Breast epithelium (tissue), 4 donors: ENCODE measurements at places on chromosomes 11 and 22.

DNA sequence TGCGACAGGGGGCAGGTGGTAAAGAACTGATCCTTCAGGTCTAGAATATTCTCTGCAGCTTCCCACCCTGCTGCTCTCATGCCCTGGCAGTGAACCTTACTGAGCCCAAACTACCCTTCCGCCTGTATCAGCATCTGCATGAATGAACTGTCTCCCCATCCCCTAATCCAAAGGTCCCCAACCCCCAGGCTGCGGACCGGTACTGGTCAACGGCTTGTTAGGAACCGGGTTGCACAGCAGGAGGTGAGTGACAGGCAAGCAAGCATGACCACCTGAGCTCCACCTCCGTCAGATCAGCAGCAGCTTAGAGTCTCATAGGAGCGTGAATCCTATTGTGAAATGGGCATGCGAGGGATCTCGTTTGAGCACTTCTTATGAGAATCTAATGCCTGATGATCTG, 58.2 kb upstream of the LMO1 start:
- no peak overlapping the region for H3K27ac ChIP-seq
- no peaks in the 10 kb centered on the region for H3K36me3 ChIP-seq
- peak; percentile 39 for DNase-seq
- H3K27me3 ChIP-seq = no peaks in the 10 kb centered on the region

- DNase-seq = no peak
- H3K27me3 ChIP-seq = peaks cover 2% of the 10 kb centered on the region
- H3K27ac ChIP-seq = no peak overlapping the region
- H3K4me3 ChIP-seq = peak overlapping the region; percentile 56
- H3K4me1 ChIP-seq = no peaks in the 10 kb centered on the region
These were observed 1.6 kb downstream of the THY1 start for GRCh38 chr11:119421351-119421750.

GRCh38 chr11:110711448-110711775, 825 bp downstream of the ARHGAP20 start:
- H3K4me1 ChIP-seq = peaks cover 10% of the 10 kb centered on the region
- no peaks in the 10 kb centered on the region for H3K36me3 ChIP-seq
- no peak for DNase-seq
- H3K4me3 ChIP-seq = peak overlapping the region; percentile 88
- peak overlapping the region; percentile 93 for H3K27ac ChIP-seq

DNA sequence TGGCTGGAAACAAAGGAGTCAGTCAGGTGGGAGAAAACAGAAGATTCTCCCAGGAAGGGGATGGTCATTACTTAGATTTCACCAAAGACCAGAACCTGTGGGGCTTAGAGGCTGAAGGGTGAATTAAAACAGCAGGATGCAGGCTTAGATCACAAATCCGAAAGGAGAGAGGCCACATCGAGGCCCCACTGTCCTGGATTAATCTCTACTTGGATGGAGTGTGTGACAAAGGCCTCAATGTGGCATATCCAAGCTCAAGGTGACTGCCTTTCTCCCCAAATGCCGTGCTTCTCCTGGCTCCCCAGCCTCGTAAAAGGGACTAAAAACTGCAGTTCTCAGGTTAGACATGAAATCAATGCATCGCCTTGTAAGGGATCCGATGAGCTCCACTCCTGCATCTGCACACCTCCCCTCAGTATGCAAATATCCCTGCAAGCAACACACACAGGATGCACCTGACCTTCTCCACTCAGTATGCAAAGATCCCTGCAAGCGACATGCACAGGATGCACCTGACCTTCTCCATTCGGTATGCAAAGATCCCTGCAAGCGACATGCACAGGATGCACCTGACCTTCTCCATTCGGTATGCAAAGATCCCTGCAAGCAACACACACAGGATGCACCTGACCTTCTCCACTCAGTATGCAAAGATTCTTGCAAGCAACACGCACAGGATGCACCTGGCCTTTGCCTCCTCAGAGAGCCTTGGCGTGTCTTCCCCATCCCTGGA, 447.4 kb downstream of the BRD1 start:
- H3K4me3 ChIP-seq = no peak overlapping the region
- no peaks in the 10 kb centered on the region for H3K4me1 ChIP-seq
- H3K36me3 ChIP-seq = no peaks in the 10 kb centered on the region
- H3K27me3 ChIP-seq = no peaks in the 10 kb centered on the region

DNA sequence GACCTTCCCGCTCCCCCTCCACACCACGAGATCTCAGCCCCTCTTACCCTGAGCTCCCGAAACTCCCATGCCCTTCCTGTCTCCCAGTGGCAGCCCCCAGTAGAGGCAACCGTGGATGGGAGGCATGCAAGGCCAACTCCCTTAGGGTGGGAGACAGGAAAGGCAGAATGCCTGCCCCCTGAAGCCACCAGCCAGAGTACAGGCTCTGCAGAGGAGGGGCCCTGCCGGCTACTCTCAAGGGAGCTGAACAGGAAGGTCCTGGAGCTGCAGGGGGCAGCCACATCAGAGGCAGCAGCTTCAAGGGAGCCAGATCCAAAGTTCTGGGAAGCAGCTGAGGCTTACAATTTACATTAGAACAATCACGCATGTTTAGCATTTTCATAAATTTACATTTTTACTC, 38.3 kb downstream of the PDE2A start:
- no peak for DNase-seq
- no peaks in the 10 kb centered on the region for H3K36me3 ChIP-seq
- no peaks in the 10 kb centered on the region for H3K27me3 ChIP-seq
- H3K27ac ChIP-seq = peak overlapping the region; percentile 68
- no peaks in the 10 kb centered on the region for H3K4me1 ChIP-seq

GRCh38 chr11:113332023-113332422, 17.6 kb downstream of the TTC12 start:
- H3K4me1 ChIP-seq = no peaks in the 10 kb centered on the region
- H3K27me3 ChIP-seq = no peaks in the 10 kb centered on the region
- H3K27ac ChIP-seq = no peak overlapping the region

GRCh38 chr22:44107340-44107739, 73.4 kb upstream of the PARVG start:
- no peaks in the 10 kb centered on the region for H3K36me3 ChIP-seq
- H3K27ac ChIP-seq = no peak overlapping the region
- DNase-seq = no peak
- H3K4me1 ChIP-seq = no peaks in the 10 kb centered on the region
- no peak overlapping the region for H3K4me3 ChIP-seq

DNA sequence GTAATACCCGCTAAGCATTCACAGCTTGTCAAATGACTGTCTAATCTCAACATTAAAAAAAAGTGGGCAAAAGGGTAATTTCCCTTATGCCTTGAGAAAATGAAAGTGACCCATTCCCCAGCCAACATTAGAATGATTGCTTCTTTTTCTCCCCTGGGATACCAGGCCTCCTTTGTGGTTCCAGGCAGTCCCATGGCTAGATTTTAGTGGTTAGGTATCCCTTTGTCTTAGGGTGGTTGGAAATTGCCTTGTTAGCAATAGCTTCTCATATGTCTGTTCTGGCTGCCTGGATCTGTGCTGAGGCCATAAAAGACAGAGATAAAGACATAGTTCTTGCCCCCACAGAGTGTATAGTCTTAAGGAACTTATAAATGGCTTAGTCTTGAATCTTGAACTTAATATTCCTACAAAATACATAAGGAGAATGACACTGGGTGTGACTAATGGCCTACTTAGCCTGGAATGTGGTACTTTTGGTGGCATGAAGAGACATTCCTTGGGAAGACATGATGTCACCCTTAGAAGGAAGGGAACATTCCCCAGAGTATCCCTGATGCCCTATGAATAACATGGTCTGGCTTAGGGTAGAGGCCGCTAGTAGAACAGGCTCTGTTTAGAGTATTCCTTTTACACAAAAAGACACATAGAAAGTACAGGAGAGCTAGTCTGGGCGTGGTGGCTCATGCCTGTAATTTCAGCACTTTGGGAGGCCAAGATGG, 90.3 kb downstream of the ZBTB16 start:
- no peak overlapping the region for H3K4me3 ChIP-seq
- no peaks in the 10 kb centered on the region for H3K36me3 ChIP-seq
- peak overlapping the region; percentile 98 for H3K27ac ChIP-seq
- no peaks in the 10 kb centered on the region for H3K27me3 ChIP-seq

- no peak overlapping the region for H3K27ac ChIP-seq
- no peak overlapping the region for H3K4me3 ChIP-seq
- peaks cover 20% of the 10 kb centered on the region for H3K27me3 ChIP-seq
These were observed 313.9 kb upstream of the B3GAT1 start for GRCh38 chr11:134725716-134726639.

GRCh38 chr22:43319661-43320486, 23.3 kb downstream of the SCUBE1 start:
- H3K27me3 ChIP-seq = no peaks in the 10 kb centered on the region
- no peak for DNase-seq
- no peak overlapping the region for H3K4me3 ChIP-seq
- H3K36me3 ChIP-seq = no peaks in the 10 kb centered on the region

DNA sequence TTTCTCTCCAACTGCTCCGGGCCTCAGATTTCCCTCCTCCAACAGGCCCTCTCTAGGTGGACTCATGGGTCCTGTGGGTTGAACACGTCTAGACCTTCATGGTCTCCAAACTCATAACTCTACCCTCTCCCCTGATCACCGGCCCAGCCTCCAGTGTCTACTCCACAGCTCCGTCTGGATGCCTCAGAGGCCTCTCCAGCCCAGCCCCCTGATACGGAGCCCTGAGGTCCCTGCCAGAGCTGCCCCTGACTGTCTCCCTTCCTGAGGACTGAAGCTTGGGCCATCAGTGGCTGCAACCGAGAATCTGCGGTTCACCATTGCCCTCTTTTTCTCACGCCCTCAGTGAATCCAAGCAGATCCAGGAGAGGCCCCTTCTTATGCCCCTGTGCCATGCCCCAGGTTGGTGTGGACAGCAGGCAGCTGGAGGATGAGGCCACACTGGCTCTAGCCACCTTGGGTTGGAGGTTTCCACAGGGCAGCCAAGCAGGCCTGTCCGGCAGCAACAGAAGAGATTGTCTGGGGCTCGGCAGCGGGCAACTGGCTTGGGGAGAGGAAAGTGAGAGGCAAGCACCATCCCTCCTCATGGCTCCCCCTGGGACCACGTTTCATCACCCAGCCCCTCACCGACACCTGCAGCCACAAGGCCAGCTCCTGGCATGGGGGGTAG, 104.6 kb upstream of the FGF3 start:
- H3K27me3 ChIP-seq = peaks cover 2% of the 10 kb centered on the region
- no peak overlapping the region for H3K27ac ChIP-seq
- H3K36me3 ChIP-seq = no peaks in the 10 kb centered on the region
- H3K4me3 ChIP-seq = no peak overlapping the region
- no peak for DNase-seq
- no peaks in the 10 kb centered on the region for H3K4me1 ChIP-seq

GRCh38 chr11:33703234-33703633, 2.6 kb upstream of the C11orf91 start:
- no peak for DNase-seq
- peak overlapping the region; percentile 88 for H3K27ac ChIP-seq
- H3K4me1 ChIP-seq = peaks cover 11% of the 10 kb centered on the region
- no peak overlapping the region for H3K4me3 ChIP-seq
- no peaks in the 10 kb centered on the region for H3K36me3 ChIP-seq
- no peaks in the 10 kb centered on the region for H3K27me3 ChIP-seq

DNA sequence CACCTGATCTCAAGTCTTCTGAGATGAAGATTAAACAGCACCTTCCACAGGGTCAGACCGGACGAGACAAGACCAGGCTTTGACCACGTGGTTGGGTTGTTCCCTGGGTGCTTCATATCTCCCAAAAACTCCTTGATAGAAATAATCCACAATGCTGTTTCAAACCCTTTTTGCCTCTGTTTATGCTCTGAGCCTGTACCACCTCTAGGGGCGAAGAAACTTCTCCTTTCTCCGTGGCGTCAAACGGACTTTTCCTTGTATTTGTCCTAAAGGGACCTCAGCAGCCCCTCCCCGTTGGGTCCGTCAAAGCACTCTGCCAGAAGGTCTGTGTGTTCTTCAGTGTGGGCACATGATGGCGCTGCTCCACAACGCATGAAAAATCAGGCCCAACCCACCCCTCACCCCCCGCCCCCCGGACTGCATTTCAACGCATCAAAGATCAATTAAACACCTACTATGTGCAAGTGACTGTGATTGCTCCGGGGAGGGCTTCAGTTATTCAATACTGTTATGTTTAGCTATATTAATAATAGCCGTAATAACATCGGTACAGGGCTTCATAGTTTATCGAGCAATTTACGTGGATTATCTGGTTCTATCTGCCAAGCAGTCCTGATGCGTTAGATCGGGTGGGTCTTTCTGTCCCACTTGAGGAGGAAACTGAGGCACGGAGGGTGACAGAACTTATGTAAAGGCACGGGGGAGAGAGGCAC, 17.3 kb upstream of the EIF3D start:
- DNase-seq = no peak
- H3K4me3 ChIP-seq = no peak overlapping the region
- H3K36me3 ChIP-seq = no peaks in the 10 kb centered on the region
- H3K4me1 ChIP-seq = no peaks in the 10 kb centered on the region
- no peak overlapping the region for H3K27ac ChIP-seq
- peaks cover 27% of the 10 kb centered on the region for H3K27me3 ChIP-seq

DNA sequence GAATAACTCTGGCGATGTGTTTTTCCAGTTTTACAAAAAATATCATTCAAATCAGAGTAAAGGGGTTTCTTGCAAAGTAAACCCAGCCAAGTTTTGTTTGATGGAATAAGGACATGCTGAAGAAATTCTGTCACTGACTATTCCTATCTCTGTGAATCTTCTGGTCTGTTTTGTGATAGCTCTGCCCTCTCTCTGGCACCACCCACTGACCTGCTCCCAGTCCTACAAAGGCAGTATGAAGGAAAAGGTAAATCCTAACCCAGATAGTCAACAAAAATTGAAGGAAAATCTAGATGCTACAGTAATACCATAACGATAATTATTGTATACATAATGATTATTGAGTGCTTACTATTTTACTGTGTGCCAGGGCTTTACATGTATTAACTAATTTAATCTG, 76.3 kb upstream of the TP53AIP1 start:
- no peaks in the 10 kb centered on the region for H3K4me1 ChIP-seq
- no peak overlapping the region for H3K4me3 ChIP-seq
- no peaks in the 10 kb centered on the region for H3K36me3 ChIP-seq
- DNase-seq = no peak
- no peak overlapping the region for H3K27ac ChIP-seq

DNA sequence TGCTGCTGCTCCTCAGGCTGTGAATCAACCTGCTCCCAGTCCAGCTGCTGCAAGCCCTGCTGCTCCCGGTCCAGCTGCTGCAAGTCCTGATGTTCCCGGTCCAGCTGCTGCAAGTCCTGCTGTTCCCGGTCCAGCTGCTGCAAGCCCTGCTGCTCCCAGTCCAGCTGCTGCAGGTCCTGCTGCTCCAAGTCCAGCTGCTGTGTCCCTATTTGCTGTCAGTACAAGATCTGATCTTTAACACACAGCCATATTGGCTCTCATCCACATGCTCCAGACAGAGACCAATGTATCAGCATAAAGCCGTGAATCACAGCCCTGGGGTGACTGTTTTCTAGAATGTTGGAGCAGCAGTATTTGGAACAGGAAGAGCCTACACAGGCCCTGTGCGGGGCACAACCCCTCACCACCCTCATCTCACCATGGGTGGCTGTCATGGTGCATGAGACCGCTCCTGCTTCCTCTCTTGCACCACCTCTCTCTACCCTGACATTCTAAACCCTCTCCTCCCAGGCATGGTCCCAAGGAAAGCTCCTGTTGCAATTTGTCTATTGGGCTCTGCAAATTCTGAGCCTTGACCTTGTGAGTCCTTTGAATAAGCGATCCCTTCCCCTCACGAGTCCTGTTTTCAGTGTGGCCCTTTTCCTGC, 3.5 kb downstream of the KRTAP5-10 start:
- H3K36me3 ChIP-seq = no peaks in the 10 kb centered on the region
- no peaks in the 10 kb centered on the region for H3K4me1 ChIP-seq
- no peaks in the 10 kb centered on the region for H3K27me3 ChIP-seq
- no peak overlapping the region for H3K4me3 ChIP-seq

GRCh38 chr11:116037861-116038260, 533.6 kb upstream of the CADM1 start:
- no peaks in the 10 kb centered on the region for H3K4me1 ChIP-seq
- no peaks in the 10 kb centered on the region for H3K27me3 ChIP-seq
- no peaks in the 10 kb centered on the region for H3K36me3 ChIP-seq
- no peak for DNase-seq
